Caki2 (cell line): ENCODE measurements at places on chromosomes 6 and 20. TPM values are rescaled to one million over a fixed set of nuclear protein-coding genes. Genes with fewer than 3 reads are reported as not detected.
A peak's percentile ranks its signal among the peaks of the same experiment; 100 is the strongest.

HRH3 gene
- not detected in 2 replicates for total RNA-seq

ADGRB3 gene
- total RNA-seq, result 0.24 TPM in 1 of 2 replicates, not detected in the other

TTLL9 gene
- 0.20 TPM in 1 of 2 replicates, not detected in the other for total RNA-seq

RFX6 gene
- not detected in 2 replicates for total RNA-seq

ATF6B gene
- total RNA-seq, result 9.2 and 9.7 TPM in 2 replicates

- peak; percentile 37 for DNase-seq
Observed at GRCh38 chr6:35640017-35640664, 48.6 kb downstream of the FKBP5 start.

DNA sequence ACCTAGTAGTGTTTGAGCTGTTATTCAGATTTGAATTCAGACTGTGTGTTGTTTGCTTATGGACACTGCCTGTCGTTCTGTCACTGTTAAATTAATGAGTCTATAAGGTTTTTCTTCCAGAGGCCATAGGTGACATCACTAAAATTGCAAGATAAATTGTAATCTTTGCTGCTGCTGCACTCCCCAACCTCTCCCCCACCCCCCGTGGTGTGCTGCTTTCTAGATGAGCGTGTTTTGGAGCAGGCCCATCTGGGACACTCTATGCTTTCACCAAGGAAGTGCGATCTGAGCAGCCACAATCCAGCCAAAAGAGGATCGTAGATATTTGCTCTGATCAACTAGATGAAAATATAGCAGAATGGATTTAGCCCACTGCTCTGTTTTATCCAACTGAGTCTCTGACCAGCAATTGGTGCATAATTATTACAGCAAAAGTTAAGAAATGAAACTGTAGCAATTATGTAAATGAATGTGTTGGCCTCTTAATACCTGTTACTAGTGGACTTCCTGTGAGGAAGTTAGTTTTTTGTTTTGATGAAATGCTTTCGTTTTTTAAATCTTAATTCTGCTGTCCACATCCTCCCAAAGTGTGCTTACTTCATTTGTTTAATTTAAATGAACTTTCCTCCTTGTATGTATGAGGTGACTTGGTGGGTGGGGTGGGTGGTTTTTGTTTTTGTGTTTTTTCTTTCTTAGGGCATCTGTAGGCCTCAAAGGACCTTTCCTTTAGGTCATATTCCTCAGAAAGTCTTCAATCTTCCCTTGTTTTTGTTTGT, 58.1 kb downstream of the RPRD1B start:
- no peak for DNase-seq

DNA sequence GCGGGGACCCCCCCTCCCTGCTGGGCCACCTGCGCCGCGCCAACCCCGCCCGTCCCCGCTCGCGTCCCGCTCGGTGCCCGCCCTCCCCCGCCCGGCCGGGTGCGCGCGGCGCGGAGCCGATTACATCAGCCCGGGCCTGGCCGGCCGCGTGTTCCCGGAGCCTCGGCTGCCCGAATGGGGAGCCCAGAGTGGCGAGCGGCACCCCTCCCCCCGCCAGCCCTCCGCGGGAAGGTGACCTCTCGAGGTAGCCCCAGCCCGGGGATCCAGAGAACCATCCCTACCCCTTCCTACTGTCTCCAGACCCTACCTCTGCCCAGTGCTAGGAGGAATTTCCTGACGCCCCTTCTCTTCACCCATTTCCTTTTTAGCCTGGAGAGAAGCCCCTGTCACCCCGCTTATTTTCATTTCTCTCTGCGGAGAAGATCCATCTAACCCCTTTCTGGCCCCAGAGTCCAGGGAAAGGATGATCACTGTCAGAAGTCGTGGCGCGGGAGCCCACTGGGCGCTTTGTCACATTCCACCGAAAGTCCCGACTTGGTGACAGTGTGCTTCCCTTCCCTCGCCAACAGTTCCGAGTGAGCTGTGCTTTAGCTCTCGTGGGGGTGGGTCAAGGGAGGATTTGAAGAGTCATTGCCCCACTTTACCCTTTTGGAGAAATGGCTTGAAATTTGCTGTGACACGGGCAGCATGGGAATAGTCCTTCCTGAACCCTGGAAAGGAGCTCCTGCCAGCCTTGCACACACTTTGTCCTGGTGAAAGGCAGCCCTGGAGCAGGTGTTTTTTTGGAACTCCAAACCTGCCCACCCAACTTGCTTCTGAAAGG, 2.1 kb downstream of the VEGFA start:
- DNase-seq, result peak; percentile 48

GRCh38 chr6:32837651-32838113, 857 bp downstream of the TAP2 start:
- no peak for DNase-seq

DNA sequence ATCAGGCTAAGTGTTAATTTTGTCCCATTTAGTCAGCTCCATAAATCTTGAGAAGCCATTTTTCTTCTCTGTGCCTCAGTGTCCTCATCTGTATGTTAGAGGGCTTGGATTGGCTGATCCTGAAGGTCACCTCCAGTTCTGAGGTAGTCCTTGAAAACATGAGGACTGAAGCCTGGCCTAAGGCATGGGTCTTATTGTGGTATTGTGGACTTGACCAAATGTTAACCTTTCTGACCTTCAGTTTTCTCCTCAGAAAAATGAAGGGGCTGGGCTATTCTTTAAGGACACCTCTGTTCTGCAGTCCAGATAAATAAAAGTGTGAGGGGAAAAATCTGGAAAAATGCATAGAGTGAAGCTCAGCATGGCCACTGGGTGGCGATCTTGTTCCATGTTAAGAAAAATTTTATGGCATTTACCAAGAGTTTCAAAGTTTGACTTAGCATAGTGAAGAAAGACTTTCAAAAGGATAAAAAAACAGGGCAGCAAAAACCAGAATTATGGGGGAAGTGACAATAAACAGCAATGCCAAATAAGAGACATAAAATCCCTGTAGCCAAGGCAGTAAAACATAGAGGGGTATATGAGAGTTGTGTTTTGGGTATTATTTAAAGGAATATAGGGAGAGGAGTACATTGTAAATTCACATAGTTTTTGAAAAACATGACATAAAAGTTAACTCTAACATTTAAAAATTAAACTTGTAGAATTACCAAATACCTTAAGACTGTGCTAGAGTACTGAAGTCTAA, 13.2 kb upstream of the TFB1M start:
- DNase-seq, result peak; percentile 28

GRCh38 chr20:6919792-6920468, 152.4 kb downstream of the BMP2 start:
- DNase-seq, result no peak

DNA sequence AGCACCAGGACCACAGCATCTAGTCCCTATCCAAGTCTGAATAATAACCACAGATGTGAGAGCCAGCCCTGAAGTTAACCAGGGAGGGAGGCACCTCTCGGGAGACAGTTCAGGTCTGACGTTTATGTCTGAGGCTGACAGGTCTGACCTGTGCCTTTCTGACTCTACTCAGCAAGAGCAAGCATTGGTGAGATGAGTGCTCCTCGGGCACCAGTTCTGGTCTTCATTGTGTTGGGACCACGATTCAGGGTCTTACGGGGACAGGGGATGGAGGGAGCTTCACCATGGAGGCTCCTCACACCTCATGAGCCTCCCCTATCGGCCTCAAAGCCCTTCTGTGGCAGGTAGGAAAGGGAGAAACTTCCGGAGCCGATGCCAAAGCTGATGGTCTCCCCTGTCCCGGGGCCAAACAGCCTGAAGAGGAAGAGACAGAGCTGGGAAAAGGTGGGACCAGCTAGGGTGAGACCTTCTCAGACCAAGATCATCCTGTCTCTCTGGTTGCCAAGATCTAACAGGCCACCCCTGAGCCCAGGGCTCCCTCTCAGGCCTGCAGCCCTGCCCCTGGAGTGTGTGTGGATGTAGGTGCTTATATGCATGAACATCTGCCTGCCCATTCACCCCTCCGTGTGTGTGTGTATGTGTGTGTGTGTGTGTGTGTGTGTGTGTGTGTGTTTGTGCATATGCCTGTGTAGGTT, 170.5 kb downstream of the VEGFA start:
- DNase-seq, result no peak

- DNase-seq, result no peak
Observed at GRCh38 chr6:49401063-49401462, 62.0 kb downstream of the MMUT start.
